ENCODE measurements at places on chromosomes 3 and 15.

DNA sequence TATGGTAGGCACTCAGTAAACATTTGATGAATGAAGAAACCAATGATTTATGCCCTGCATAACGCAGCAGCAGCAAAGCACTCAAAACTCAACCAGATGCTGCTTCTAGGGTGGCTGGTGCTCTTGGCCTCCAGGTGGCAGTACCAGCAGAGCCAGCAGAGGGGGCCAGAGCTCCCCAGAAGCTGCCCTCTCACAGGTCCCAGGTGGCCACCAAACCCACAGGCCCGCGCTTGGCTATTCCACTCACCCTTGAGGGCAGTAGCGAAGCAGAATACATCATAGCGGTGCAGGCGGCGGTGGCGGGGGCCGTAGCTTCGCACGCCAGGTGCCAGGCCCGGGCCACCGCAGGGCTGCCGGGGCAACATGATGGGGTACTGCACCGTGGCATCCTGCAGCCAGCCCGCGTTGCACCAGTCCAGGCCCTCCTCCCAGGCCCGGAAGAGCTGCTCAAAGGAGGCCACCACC is 16.6 kb downstream of the HAPLN3 start:
- DNase-seq, result no peak

GRCh38 chr3:134066651-134067530 is 37.2 kb upstream of the SLCO2A1 start:
- no peak for DNase-seq

DNA sequence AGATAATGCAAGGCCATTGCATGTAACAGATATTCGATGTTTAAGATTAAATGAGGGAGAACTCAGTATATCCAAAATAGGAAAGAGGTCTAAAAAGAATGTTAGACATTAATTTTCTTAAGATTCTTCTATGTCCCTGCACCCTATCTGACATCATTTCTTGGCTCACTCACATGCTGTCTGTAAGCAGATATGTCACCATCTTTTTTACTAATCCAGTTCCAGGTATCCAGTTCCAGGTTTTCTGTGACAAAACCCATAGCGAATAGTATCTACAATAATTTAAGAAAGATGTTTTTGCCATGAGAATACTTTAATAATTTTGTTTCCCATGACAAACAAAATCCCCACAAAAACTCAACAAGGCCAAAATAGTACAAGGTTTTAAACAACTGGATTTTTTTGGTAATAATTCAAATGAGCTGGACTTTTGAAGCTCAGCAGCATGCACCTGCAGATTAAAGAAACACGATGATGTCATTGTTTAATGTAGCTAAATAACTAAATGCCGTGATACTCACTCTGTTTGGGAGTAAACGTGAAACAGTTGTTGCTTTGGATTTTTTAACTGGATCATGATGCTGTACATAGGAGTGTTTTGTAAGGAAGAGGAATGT is 867.6 kb downstream of the EPHA3 start:
- DNase-seq, result no peak

- no peak for DNase-seq
Measured at GRCh38 chr15:69686626-69687025, 234.0 kb downstream of the RPLP1 start.

DNA sequence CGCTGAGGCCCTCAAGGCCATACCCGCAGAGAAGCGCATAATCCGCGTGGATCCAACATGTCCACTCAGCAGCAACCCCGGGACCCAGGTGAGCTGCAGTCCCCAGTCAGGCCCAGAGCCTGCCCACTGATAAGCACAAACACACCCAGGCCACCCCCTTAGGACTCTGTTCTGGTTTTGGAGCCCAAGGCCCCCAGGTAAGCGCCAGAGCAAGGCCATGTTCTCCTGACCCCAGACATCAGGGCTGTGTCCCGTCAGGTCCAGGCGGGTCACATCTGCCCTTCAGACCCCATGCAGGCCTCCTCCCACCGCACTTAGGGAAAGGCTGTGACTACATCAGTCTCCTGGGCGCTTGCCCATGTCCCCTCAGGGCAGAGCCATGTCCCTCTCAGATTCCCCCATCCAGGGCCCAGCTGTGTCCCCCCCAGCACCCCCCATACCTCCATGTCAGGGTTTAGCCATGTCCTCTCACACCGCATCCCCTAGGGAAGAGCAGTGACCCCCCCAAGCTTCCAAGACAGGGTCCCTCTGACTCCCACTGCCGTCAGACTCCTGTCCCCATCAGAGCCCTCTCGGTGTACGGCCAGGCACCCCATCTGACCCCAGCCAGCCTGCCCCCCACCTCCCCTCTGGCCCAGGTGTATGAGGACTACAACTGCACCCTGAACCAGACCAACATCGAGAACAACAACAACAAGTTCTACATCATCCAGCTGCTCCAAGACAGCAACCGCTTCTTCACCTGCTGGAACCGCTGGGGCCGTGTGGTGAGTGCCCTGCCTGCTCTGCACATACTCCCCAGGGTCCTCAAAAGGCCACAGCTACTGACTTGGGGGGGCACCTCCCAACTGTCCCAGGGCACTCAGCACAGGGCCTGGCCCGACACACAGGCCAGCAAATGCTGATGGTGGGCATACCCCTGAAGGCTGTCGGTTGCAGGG is 1.6 kb downstream of the PARP3 start:
- no peak for DNase-seq

DNA sequence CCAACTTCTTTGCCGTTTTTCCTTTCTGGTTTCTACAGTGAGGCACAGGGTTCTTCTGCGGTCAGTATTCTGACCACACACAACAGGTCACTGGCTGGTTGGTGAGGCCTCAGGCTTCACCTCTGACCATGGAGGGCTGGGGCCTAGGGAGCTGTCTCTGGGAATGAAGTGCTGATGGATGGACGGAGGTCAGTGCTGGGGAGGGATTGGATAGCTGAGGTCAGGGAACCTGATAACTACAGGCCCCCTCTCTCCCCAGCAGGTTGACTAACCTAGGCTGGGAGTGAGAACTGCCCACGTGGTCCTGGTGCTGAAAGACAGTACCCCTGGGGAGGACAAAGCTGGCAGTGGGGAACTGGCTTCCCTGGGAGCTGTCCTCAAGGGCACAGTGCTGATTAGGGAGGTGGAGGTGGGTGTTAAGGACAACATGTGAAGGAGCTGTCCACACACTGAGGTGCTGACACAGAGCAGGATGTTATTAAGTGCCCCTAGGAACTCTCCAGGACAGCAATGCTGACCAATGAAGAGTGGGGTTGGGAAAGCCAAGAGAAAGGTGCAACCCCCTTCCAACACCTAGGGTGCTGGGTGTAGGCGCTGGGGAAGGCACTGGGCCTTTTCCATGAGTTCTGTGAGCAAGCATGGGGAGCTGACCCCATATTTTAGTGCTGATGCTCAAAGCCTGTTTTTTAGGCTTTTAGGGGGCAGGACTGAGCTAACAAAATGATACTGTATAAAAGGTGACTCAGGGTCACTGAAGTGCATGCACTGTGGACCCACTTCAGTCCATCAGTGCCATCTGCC is 45.2 kb downstream of the ATP2B2 start:
- DNase-seq, result peak; percentile 38

DNA sequence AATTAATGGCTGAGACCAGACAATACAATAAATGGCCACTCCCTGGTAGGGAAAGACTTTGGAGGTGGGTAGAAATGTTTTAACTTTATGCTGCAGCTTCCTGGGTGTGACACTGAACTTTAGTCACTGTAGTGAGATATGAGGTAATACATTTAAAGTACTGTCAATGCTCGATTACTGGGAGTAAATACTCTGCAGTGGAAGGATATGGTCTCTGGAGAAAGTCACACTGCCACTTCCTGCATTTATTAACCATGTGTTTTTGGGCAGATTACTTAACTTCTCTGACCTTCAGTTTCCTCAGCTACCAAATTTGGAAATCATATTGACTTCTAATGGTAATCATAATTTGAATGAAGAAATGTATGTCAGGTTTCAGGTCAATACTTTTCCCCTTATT is 317.1 kb upstream of the TGFBR2 start:
- DNase-seq, result no peak

DNA sequence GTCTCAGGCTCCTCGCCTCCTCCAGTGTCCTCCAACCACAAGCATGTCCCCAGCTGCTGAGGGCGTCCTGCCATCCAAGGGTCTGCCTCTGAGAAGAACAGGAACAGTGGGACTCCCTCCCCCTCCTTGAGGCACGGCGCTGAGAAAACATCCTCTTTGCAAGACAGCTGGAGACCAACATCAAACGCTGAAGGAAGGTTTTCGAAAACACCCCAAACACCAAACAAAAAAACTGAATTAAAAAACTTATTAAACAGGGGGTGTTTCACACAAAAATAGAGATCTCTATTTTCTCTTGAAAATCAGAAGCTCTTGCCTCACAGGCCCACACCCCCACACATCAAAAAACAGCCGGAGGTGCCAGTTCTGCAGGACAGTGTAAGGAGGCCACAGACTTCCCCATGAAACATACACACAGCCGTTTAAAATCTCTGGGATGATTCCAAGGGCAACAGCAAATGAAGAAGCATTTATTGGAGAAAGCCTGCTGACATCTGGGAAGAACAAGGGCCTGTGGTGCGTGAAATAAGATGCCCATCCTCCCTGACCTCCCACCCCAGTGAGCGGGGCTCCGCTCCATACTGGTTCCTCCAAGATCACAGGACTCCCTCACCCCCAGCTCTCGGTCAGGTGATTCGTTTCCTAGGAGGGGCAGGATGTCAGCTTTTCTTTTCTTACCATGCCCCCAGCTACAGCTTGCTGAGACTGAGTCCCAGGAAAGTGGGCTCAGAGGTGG is 71.3 kb downstream of the NUP210 start:
- DNase-seq, result peak; percentile 22

- no peak for DNase-seq
Measured at GRCh38 chr15:31342781-31343626, 16.4 kb downstream of the KLF13 start.

- no peak for DNase-seq
Measured at GRCh38 chr15:63083044-63083443, 38.6 kb upstream of the LACTB start.

DNA sequence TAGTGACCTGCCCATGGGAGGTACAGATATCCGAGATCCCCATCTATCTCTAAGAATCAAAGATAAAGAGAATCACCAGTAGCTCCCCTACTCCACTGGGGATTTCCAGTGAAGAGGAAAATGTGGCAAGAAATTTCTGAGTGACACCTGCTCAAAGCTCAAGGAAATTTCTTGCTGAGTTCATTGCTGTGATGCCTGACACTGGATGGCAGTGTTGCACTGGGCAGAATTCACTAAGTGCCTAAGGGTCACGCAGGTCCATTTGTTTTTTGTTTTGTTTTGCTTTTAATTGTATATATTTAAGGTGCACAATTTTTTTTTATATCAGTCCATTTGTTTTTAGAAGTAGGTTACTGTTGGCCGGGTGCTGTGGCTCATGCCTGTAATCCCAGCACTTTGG is 109.5 kb upstream of the KCNAB1 start:
- DNase-seq, result no peak

DNA sequence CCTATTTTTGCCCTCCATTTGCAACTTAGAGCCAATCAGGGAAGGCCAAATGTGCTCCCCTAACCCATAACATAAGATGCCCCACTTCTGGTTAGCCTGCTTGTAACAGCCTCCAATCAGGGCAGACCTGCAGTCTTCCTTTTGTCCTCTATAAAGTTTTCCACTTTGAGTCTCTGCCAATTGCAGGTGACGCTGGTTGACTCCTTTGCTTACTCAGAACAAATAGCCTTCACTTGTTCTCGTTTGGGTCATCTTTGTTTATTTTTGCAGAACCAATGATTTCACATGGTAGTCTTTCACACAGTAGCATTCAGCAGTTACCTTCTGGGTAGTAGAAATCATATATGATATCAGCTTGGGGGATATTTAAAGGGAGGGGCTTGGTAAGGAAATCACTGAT is 225.6 kb downstream of the MINAR1 start:
- no peak for DNase-seq

GRCh38 chr3:58271901-58272501 is 34.0 kb upstream of the RPP14 start:
- DNase-seq, result no peak

- no peak for DNase-seq
Measured at GRCh38 chr15:72994534-72995177, 57.6 kb upstream of the NEO1 start.

DNA sequence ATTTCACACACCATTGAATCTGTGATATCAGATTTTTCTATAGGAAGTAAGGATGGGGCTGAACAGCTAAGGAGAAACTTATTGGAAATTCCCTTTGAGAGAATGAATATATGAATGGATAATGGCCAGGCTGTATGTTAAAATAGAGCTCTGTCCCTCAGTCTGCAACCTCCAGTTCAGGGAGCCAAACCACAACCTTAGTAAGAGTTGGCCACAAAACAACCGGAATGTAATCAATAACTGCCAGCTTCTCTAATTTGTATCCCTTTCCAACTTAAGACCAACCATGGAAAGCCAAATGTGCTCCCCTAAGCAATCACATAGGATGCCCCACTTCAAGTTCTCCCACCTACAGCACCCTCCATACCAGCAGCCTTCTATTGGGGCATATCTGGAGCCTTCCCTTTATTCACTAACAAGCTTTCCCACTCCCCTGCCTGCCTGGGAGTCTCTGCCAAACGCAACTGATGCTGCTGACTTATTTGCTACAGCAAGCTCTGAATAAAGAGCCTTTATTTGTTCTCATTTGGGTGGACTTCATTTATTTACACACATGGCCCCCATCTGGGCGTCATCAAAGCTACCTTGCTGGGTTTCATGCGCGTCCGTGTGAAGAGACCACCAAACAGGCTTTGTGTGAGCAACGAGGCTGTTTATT is 75.4 kb upstream of the LARS2 start:
- no peak for DNase-seq

GRCh38 chr15:76146812-76147211 is 87.0 kb downstream of the TMEM266 start:
- DNase-seq, result no peak

DNA sequence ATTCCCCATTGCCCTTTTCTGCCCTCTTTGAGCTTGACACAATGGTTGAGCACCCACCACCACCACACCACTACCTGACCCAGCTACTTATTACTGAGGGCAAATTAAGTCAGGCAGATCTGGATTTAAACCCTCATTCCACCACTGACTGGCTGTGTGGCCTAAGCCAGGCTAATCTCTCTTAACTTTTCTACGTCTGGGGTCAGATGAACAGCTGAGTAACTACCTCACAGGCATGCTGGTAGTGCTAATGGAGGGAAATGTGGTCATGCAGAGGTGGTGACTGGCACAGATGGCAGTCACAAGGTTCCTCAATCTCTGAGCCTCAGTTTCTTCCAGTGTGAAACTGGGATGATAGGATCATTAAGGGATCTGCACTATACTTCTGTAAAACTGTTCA is 4.3 kb upstream of the MRPS25 start:
- DNase-seq, result no peak

DNA sequence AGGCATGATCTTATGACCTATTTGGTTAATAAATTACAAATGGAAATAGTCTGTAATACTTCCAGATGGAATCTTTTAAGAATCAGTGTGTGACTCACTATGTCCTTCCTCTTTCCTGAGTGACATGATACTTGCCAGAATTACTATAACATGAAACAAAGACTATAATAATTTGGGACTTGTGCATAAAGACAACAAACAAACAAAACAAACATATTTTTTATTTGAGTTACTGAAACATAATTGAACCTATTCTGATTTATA is 1268.1 kb downstream of the OTOL1 start:
- no peak for DNase-seq

- DNase-seq, result no peak
Measured at GRCh38 chr15:91520850-91521249, 332.7 kb upstream of the SLCO3A1 start.

GRCh38 chr15:78790027-78790426 is 21.2 kb downstream of the ADAMTS7 start:
- DNase-seq, result no peak

All from T-cell (primary cell).